IPS-NIHi11 (cell line): ENCODE measurements at places on chromosomes 6 and 20.

GRCh38 chr6:170248861-170249600 is 41.8 kb downstream of the DLL1 start:
- no peak for DNase-seq

DNA sequence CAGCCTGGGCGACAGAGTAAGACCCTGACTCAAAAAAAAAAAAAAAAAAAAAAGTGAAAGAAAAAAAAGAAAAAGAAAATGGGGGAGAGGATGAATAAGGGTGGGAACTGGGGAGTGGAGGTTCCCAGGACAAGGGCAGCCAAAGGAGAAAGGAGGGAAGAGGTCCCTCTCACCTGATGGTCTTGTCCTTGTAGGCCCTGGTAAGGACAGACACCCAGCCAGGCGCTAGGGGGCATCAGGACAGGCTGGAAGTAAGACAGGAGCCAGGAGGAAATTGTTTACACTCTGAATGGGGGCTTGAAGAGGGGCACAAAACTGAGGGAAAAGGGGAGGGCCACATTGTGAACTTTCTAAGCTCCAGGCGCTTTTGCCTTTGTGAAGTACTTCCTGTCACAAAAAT is 2.3 kb upstream of the ALDH5A1 start:
- peak; percentile 44 for DNase-seq

GRCh38 chr20:40232273-40232672 is 456.8 kb downstream of the MAFB start:
- no peak for DNase-seq

- DNase-seq = no peak
These were observed 257.1 kb upstream of the TAB2 start for GRCh38 chr6:149060300-149060984.

DNA sequence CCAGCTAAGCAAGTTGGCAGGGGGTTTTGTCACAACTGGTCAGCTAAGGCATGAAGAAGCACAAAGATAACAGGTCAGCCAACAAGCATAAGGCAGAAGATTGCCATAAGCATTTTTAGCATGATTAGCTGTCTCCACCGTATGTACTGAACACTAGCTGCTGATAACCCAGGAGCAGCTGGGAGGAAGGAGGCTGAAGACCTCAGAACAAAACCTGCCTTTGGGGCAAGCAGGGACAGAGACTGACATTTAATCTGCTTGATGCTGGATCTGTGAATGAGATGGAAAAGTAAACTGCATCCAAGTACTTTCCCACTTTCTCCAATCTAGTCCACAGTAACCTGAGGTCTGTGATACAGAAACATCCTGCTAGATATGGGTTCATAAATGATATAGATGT is 353.0 kb upstream of the MAP3K7 start:
- DNase-seq = no peak

- DNase-seq = peak; percentile 52
These were observed 476 bp downstream of the IGF2R start for GRCh38 chr6:159969204-159969912.

DNA sequence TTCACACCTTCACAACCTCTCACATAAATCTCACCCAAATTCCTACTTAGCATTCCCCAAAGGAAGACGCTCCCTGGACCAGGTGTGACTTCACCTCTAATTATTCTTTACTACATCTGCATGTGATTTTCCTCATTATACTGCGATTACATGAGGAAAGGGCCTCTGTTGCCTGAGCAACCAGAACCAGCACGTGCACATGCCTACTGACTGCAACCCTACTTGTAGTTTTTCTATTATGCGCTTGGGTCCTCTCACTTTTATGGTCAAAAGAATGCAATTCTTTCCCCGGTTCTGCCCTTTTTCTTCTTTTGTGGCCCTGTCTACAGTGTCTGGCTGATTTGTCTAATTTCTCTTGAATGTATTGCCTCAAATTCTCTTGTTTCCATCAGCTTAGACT is 20.4 kb upstream of the ANKEF1 start:
- no peak for DNase-seq

- no peak for DNase-seq
These were observed 158.3 kb downstream of the FRK start for GRCh38 chr6:115902436-115902835.

DNA sequence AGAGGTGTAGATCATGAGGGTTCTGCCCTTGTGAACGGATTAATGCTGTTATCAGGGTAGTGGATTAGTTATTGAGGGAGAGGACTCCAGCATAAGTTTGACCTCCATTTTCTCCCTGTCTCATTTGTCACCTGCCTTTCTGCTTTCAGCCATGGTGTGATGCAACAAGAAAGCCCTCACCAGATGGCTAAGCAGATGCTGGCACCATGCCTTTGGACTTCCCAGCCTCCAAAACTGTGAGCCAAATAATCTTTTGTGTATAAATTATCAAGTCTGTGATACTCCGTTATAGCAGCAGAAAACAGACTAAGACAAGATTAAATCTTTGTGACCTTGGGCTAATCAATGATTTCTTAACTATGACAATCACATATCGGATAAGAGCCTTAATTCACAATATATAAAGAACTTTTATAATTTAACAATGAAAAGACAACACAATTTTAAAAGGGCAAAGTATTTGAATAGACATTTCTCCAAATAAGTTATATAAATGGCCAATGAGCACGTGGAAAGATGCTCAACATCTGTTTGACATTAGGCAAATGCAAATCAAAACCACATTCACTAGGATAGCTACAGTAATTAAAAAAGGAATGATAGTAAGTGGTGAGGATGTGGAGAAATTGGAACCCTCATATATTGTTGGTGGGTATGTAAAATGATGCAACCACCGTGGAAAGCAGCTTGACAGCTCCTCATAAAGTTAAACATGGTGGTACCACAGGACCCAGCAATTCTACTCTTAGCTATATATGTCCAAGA is 45.3 kb upstream of the IFNGR1 start:
- no peak for DNase-seq

- DNase-seq = no peak
These were observed 106.4 kb downstream of the ASCC3 start for GRCh38 chr6:100774681-100775080.

DNA sequence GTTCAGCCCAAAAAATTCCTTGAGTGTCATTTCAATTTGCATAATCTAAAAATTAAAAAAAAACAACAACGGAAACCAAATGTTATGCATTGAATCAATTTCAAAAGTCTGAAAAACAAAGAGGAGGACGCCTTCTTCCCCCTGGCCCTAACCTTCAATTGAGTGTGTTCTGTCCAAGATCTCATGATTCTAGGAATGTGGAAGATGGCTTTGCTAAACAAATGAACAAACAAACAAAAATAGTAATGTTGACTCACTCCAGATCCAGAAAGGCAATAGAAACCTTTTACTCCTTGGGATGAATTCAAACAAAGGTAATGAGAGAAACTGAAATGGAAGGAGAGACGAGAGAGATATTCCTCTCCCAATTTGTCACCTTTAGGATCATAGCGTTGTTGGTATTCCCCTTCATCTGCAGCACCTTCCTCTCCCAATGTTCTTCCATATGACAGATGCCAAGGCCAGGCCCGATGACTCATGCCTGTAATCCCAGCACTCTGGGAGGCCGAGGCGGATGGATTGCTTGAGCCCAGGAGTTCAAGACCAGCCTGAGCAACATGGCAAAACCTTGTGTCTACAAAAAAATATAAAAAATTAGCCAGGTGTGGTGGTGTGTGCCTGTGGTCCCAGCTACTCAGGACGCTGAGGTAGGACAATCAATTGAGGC is 109.2 kb upstream of the ADGRF1 start:
- no peak for DNase-seq

DNA sequence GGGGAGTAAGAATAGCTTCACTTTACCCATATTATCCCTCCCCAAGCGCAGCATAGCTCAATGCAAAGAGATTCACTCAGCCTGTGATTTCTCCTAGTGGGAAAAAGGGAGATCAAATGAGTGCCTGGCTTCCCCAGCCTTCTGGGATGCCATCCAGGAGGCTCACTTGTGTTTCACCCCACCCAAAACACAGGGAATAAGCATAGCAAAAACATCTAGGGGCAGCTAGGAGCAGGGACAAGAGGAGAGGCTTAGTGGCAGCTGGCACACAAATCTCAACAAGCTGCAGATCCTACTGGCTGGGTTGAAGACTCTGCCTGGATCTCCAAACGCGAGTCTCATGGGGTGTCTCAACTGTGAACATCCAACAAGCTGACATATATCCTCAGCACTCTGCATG is 715.8 kb downstream of the RNF144B start:
- no peak for DNase-seq

- no peak for DNase-seq
These were observed 286.3 kb downstream of the KHDC1L start for GRCh38 chr6:72939004-72939403.

DNA sequence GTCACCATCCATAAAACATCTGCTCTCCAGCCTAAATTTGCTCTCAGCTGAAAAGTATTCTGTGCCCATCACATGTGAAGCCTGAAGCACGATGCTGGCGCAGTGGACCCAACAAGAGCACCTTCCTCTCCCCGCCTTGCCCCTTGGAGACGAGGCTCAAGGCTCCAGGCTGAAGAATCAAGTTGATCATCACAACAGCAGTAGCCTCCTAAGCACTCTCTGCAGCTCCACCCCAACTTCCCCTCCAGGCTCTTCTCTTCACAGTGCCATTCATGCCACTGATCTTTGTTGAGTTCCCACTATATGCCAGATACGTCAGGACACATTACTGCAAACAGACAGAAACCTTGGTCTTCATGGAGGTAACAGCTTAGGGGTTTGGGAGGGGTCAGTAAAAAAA is 41.6 kb upstream of the ZNF217 start:
- DNase-seq = no peak

DNA sequence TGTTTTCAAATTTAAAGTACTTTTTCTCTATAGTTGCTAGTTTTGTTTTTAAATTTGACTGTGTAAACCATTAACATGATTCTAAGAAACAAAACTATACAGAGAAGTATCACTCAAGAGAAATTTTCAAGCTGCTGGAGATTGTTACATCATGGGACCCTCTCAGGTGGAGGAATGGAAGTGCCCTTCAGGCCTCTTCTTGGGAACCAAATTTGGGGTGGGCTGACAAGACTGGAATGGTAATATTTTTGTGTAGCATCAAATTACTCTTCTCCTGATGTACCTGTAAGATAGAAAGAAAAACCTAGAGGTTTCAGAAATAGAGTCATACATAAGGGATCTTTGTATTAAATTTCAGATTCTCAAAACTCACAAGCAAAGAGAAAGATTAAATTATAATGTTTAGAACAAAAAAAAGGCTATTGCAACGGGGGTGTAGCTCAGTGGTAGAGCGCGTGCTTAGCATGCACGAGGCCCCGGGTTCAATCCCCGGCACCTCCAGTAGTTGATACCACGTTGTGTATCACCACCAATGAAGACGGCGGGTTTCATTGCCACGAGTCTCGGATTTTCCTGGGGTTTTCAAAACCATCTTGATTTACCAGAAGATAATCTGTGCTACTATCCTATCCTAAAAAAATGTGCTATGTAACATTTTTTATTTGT is 193.7 kb downstream of the GPX5 start:
- no peak for DNase-seq

DNA sequence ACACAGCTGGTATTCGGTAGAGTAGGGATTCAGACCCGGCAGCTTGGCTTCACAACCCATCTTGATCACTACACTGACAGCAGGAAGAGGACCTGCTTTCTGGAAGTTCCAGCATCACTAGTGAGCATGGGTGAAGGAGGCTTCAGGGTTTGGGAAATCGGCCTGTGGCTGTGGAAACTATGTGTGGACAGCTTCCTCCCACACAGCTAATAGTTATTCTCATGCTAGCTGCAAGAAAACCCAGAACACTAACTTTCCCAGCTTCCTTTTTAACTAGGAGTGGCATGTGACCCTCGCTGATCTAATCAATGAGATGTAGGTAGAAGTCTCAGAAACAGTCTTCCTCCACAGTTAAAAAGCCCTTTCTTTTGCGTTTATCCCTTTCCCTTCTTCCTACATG is 36.3 kb upstream of the SIRPA start:
- no peak for DNase-seq

DNA sequence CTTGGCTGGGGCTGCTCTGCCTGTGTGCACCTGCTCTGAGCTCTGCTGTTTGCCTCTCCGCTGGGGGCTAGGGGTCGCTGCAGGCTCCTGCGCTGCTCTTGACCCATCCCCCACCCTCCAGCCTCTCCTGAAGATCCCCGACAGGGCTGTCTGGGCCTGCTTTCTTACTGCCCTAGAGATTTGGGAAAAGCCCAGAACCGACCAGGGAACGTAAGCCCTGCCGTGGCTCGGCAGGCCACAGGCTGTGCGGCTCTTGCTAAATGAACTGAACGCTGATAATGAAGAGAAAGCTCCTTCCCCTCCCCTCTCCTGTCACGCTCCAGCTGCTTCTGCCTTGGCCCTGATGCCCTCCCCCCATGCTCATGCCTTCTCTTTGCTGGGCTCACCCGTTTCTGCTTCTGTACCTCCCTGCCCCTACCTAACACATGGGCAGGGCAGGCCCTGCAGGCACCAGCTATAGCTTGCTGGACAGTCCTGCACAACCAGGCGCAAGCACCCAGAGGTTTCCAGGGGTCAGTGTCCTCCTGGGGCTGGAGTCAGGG is 32.0 kb upstream of the PCMTD2 start:
- DNase-seq = peak; percentile 95

DNA sequence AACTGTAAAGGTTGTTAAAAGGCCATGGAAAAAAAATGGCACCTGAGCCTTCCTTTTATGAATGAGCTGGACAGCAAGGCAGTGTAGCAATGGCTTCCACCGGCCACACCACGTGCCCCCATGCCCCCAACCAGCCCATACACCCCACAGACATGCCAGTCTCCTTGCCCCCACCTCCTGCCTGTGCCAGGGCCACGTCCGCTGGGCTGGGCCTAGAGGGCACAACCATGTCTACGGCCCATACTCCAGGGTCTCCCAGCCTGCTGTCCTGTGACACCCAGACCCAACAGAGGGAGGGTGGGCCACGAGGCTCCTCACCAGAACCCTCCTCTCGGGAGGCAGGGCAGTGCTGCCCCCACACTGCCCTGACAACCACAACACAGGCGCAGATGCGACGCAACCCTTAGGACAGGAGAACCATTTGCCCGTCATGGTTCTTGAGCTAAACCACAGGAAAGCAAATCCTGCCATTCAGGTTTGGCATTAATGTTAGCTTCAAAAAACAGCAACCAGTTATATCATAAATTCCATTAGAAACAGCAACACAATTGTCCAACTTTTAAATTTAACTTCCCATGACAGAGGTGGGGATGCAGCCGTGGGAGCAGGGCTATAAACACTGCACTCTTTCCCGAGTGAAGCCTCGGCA is 50.7 kb downstream of the TAF4 start:
- DNase-seq = no peak

- DNase-seq = no peak
These were observed 23.8 kb downstream of the NRSN1 start for GRCh38 chr6:24149836-24150235.

DNA sequence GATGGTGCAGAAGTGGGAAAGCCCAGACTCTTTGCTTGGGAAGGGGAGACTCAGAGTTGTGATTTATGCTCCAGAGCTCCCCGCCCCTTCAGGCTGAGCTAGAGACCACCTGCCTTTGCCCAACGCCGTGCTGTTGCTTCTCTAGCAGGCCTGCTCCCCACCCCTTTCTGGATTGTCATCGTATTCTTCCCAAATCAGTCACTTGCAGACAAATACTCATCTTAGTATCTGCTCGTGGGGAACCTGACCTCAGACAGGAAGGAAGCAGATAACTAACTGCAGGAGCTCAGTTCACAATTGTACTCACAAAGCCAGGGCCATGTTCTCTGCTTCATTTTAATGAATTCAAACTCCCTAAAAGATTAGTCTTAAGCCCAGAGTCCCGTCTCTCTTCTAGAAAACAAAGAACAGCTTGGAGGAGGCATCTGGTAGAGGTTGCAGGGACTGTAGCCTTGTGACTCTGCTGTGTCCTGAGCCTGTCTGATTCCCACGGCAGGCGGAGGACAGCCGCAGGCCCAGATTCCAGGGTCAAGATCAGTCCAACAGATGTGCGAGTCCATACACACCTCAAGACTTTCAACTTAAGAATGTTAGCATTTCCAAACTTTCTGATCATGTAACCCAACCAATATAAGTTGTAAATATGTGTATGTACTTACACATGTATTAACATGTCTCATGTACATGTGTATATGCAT is 57.2 kb upstream of the GGTLC1 start:
- DNase-seq = no peak
